ENCODE measurements at places on chromosomes 5 and 9. TPM values are rescaled to one million over a fixed set of nuclear protein-coding genes. Genes with fewer than 3 reads are reported as not detected.

DNA sequence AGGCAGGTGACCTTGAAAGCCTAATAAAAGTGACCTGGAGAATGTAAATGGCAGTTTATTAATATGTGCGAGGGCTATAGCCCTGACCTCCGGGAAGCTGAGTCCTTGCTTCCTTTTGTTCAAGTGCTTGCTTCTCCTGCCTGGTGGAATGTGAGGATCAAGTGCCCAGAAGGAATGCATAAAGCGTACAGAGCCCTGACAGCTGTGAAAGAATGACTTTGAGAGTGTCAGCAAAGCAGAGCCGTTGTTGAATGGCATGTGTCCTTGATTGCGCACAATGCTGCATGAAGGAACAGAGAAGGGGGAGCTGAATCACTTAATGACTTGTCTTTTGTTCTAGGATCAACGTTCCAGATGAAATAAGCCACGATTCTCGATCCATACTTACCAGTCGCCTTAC lies 133.0 kb downstream of the SLF1 start:
- DNase-seq: no peak

- DNase-seq: no peak
Observed at GRCh38 chr5:420632-421286, 22.2 kb upstream of the EXOC3 start.

GRCh38 chr9:89109666-89110065 lies 69.0 kb downstream of the SHC3 start:
- DNase-seq: no peak

Gene LCN15
- polyA plus RNA-seq: 0.23 TPM

- DNase-seq: no peak
Observed at GRCh38 chr5:38541174-38541725, 15.2 kb downstream of the LIFR start.

GRCh38 chr9:33939924-33940874 lies 108.5 kb downstream of the UBAP2 start:
- DNase-seq: no peak

DNA sequence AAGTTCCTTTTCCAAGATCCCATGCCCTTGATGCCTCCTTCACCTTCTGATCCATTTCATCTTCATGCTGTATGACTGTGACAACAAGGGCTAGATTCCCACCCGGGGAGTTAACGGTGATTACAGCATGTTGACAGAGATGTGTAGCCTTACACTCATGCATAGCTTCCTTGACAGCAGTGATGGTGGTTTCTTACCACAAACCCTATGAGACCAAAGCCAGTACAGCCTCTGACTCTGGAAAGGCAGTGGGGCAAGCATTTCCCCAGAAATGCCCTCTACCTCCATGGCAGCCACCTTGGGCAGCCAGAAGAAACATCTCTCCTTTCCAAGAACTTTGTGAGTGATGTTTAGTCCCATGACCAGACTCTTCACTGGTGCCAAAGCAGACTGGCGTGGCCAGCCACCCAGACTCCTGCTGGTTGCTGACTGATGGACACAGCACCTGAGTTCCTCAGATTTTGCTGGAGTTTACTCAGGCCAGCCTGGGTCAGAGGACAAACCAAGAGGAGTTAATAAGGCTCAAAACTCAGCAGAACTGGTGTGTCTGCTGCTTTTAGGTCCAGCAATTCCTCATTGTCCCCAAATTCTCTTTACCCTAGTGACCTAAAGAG lies 199.7 kb upstream of the SLC27A6 start:
- no peak for DNase-seq

- DNase-seq: peak; percentile 60
Observed at GRCh38 chr9:108272349-108272899, 583.4 kb downstream of the ACTL7B start.

Gene PLK2
- polyA plus RNA-seq: 76.7 TPM

DNA sequence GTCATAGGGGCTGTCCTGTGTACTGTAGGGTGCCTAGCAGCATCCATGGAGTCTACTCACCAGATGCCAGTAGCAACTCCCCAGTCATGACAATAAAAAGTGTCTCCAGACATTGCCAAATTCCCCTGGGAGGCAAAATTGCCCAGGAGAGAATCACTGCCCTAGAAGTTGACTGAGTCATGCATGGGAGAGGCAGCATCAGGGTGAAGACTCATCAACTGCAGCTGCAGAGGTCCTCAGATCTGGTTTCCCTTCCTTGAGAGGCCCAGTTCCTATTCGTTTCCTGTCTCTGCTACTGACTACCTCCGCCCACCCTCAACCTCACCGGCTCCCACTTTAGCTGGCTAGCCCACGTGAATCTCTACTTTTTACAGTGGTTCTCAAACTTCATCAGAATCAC lies 88.6 kb upstream of the AGXT2 start:
- peak; percentile 94 for DNase-seq

GRCh38 chr5:55172937-55173686 lies at the start of gene CDC20B:
Gene CDC20B (minus strand): TSS chr5:55173177. CDS start chr5:55173000, 177 bp downstream.
- DNase-seq: peak; percentile 67

DNA sequence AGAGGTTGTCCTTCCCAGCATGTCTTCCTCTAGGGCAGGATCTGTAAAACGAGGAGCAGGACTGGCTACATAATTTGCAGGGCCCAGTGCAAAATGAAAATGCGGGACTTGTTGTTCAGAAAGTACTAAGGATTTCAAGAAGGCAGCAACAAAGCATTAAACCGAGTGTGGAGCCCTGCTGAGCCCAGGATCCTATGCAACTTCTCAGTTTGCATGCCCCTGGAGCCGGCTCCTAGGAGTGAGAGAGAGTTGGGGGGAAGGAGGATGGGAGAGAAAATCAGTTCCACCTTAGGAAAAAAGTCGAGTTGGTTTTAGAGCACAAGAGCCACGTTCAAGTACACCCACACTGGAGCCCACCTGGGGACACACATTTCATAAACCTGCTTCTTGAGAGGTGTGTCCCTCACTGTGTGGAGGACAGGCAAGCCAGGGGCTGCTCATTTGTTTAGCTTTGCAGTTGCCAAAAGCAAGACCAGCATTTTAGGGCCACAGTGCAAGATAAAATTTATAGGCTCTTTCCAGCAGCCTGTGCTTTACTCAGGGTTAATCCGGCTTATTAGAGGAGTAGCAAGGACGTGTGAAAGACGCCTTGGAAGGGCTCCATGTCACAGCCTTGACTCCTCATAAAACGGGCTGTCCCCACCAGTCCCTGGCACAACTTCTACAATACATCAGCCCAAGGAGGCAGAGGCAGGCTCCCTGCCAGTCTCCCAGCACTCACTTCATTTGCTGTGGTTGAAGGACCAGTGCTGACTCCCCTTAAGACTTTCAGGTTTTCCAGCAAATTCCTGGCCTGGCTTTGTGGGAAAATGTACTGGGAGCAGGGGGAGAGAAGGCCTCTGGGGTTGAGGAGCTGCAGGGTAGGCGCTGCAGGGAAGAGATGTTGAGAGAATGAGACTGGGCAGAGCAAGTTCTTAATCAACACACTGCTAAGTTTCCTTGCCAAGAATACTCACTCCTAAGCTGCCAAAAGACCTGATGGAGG lies 159.7 kb upstream of the SEMA6A start:
- no peak for DNase-seq

Gene THOC3
- 25.1 TPM for polyA plus RNA-seq

Gene PCDHGB5
- 7.0 TPM for polyA plus RNA-seq

DNA sequence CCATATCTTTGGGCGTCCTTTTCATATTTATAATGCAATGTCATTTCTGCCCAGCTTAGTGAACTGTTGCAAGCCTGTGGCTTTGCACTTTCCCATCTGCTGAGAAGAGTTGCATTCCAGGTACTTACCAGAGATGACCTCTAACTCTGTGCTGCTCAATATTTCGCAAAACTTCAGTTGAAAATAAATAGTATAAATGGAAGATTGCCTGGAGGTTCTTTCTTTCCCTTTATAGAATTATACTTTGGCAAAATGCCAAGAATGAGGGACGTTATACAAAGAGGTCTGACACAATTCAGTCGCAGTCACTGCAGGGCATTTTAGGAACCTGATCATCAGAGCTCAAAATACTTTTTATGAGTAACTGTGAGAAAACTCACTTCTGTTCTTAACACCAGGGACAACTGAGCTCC lies 18.9 kb upstream of the VLDLR start:
- peak; percentile 12 for DNase-seq

DNA sequence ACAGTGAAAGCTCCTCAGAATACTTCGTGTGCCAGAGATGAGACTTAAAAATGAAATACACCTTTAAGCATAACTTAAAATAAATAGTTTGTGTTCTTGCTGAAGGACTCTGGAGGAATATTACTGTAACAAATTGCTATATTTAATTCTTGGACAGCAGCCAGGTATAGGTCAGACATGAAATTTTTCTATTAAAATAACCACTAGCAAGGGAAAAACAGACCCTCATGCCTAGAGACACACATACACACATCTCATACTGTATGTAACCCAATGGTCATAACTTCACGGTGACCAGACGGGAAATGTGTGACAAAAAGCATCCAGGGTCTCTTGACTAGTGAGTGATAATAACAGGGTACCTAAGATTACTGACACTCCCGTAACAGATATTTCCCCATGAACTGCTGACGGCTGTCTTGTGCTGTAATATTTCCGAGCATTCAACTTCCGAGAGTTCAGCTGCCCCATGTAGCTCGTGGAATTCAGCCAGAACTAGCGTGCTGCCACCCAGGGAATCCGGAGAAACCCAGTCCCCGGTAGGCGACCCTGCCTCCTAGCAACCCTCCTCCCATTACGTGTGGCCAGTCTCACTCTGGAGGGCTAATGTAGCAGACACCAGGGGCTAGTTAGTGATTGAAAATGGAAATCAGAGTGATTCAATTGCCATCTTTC lies 2295.1 kb upstream of the WWC1 start:
- DNase-seq: no peak

Gene GLDC
- polyA plus RNA-seq: 1.7 TPM

- DNase-seq: no peak
Observed at GRCh38 chr5:3933536-3933935, 337.9 kb downstream of the IRX1 start.

DNA sequence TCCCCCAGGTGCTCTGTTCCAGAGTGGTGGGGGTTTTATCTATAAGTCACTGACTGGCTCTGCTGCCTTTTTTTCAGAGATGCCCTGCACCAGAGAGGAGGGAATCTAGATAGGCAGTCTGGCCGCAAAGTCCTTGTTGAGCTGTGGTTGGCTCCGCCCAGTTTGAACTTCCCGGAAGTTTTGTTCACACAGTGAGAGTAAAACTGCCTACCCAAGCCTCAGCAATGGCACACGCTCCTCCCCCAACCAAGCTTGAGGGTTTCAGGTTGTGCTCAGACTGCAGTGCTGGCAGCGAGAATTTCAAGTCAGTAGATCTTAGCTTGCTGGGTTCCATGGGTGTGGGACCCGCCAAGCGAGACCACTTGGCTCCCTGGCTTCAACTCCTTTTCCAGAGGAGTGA lies 1428.6 kb downstream of the MAT2B start:
- no peak for DNase-seq

Gene PCDHB14
- polyA plus RNA-seq: 5.3 TPM

DNA sequence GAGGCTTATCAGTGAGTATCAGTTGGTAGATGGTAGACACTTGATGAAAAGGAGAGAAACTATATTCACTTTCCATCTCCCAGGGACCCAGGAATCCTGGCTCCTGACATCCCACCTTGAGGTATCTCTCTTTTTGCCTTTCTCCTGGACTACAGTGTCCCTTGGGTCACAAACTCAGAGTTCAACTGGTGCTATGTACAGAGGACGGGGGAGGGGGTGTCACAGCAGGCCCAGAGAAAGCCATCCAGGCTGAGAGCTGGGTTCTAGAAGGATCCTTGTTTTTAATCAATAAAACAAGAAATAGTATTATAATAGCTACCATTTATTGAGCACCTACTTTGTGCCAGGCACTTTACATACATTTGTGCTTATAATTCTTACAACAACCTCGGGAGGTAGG lies 10.3 kb downstream of the MYORG start:
- no peak for DNase-seq

GRCh38 chr9:942805-943580 lies 33.5 kb upstream of the DMRT3 start:
- DNase-seq: no peak

Gene PCDHB6
- polyA plus RNA-seq: 2.2 TPM

Gene CD14
- polyA plus RNA-seq: 31.3 TPM

Gene TLX3
- not detected for polyA plus RNA-seq

DNA sequence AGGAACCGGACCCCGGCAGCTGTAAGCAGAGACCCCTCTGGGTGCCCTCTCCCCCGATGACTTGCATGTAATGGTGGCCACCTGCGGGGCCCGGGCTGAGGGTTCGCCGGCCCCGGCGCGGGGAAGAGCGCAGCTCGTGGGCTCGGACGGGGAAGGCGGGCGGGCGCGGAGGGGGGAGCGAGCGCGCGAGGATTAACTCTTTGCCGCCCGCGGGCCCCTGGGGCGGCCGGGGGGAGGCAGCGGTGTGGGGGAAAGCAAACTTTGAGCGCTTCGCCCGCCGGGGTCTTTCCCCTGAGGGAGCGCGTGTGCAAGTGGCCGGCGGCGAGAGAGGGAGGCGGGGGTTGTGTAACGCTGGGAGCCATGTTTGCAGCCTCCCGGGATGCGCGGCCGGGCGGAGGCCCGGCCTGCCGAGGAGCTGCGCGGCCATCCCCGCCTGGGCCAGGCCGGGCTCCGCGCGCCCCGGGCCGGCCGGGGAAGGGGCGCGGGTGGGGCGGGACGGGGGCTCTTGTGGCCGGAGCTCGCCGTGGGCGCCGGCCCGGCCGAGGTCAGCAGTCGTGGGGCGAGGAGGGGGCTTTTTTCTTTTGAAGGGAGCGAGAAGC lies 547 bp downstream of the ANP32B start:
- DNase-seq: peak; percentile 94

Gene SLC28A3
- polyA plus RNA-seq: 0.42 TPM
